ENCODE measurements at places on chromosomes 3 and 15. TPM values are rescaled to one million over a fixed set of nuclear protein-coding genes. Genes with fewer than 3 reads are reported as not detected.

- no peaks in the 10 kb centered on the region for H3K36me3 ChIP-seq
- no peaks in the 10 kb centered on the region for H3K4me1 ChIP-seq
- DNase-seq, result peak; percentile 46
- no peak overlapping the region for H3K4me3 ChIP-seq
Measured at GRCh38 chr15:68565726-68566125, 13.1 kb upstream of the CORO2B start.

GRCh38 chr15:64742385-64742784 lies 33.0 kb downstream of the RBPMS2 start:
- H3K27me3 ChIP-seq, result no peaks in the 10 kb centered on the region

DNA sequence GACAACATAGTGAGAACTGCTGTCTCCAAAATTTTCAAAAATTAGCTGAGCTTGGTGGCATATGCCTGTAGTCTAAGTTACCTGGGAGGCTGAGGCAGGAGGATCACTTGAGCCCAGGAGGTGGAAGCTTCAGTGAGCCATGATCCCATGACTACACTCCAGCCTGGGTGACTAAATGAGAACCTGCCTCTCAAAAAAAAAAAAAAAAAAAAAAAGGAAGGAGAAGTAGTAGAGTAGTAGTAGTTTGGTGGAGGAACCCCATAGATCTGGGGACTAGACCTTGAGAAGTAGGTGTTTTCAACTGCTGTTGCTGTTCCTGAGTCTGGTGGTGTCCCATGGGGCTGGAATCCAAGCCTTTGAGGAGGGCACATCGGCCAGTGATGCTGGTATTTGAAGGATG lies 38.4 kb upstream of the UBE2E2 start:
- no peaks in the 10 kb centered on the region for H3K27me3 ChIP-seq
- no peaks in the 10 kb centered on the region for H3K36me3 ChIP-seq
- no peak overlapping the region for H3K4me3 ChIP-seq
- DNase-seq, result no peak

Gene SCAANT1
- total RNA-seq, result not detected

DNA sequence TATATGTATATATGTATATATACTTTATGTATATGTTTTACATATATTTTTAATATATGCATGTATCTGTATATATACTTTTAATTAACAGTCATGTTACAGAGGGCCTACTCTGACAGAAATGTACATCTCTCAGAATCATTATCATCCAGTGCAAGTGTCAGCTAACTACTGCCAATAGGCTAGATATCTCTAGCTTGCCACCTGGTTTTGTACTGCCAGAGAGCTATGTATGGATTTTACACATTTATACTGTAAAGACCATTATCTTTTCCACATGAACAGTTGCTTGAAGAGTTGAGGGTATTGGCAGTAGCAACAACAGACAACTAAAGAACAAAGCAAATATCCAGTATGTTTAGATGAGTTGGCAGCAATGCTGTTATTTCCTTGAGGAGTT lies 99.7 kb upstream of the VGLL3 start:
- no peak for DNase-seq
- no peaks in the 10 kb centered on the region for H3K27me3 ChIP-seq
- no peak overlapping the region for H3K4me3 ChIP-seq
- H3K4me1 ChIP-seq, result no peaks in the 10 kb centered on the region
- no peak overlapping the region for H3K27ac ChIP-seq

Gene AADACL2
- not detected for total RNA-seq

DNA sequence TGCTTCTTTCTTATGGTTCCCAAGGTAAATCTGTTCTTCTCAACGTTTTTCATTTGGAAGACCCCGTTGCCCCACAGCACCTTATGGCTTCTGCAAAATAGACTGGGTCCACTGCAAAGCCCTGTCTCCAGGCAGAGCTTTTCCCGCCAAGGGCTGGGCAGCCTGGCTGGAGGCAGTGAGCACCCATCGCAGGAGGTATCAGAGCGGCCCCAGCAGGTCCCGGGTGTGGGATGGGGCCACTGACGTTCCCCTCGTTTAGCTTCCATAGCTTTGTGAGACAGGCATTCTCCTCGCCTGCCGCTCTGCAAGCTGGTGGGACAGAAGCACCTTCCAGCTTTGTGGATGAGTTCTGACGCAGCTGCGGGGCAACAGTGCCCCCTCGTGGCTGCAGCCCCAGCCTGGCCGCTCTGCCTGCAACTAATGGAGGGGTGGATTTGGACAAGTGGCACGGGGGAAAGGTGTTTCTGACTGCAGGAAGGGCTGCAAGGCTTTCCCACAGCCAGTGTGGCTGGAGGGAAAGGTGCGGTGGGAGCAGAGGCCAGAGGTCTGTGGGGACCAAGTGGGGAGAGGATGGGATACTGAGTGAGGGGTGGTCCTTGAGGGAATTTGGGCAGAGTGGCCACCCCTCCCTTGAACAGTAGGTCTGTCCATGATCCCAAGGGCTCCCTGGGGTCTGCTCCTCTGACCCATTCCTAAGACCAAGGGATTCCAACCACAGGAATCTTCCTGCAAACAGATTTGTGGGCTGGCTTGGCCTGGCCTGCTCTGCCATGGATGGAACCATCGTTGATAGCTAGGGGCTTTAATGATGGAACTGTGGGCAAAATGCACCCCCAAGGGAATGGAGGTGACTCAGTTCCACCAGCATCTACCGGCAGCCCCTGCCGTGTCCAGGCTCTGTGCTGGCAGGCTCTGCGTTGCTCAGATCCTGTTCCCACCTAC lies 99.4 kb downstream of the FBLN2 start:
- no peak overlapping the region for H3K27ac ChIP-seq
- H3K36me3 ChIP-seq, result no peaks in the 10 kb centered on the region
- H3K27me3 ChIP-seq, result peaks cover 17% of the 10 kb centered on the region
- peaks cover 20% of the 10 kb centered on the region for H3K4me1 ChIP-seq
- no peak overlapping the region for H3K4me3 ChIP-seq

Gene TRPM1
- total RNA-seq, result not detected

GRCh38 chr15:61426466-61426865 lies 197.4 kb upstream of the RORA start:
- no peaks in the 10 kb centered on the region for H3K36me3 ChIP-seq
- H3K4me3 ChIP-seq, result no peak overlapping the region
- DNase-seq, result no peak
- no peaks in the 10 kb centered on the region for H3K27me3 ChIP-seq
- no peak overlapping the region for H3K27ac ChIP-seq
- H3K4me1 ChIP-seq, result no peaks in the 10 kb centered on the region

- no peak overlapping the region for H3K4me3 ChIP-seq
- no peaks in the 10 kb centered on the region for H3K4me1 ChIP-seq
- no peaks in the 10 kb centered on the region for H3K27me3 ChIP-seq
- H3K27ac ChIP-seq, result no peak overlapping the region
- DNase-seq, result no peak
Measured at GRCh38 chr3:196699749-196700148, 12.3 kb downstream of the CEP19 start.

DNA sequence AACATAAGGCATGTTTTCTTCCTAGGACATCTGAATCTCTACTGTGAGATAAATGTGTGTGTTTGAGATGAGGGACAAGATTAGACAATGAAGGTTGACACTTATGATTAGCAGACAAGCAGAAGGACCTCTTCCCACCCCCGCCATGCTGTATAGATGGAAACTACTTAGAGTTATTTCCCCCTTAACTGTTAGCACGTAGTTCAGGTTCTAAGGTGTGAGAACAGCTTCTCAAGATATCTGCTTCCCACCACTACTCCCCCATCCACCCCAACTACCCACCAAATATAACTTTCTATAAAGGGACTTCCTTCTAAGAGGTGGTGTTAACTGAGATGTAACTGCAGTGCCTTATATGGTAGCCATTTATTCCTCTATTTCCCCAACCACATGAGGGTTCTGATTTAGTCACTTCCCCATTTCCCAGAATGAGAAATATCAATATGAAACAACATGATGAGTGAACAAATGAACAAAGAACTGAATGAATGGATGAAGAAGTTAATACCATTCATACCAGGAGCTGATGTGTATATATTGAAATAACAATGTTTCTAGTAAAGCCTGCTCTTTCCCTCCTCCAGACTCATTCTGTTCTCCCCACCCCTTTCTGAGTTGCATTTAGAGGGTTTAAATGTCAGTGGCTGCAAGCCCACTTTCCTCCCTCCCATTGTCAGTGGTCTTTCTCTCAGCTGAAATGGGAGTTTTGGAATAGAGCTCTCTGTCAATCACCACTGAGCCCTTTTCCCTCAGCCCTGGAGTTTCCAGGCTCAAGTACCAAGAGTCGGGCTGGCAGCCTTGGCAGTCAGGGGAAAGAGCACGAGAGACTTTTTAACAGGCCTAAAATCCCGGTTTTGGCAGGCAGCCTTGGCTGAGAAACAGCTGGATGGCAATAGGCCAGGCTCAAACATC lies 7.7 kb upstream of the RFTN1 start:
- H3K4me3 ChIP-seq, result no peak overlapping the region
- H3K27me3 ChIP-seq, result peaks cover 3% of the 10 kb centered on the region
- no peaks in the 10 kb centered on the region for H3K36me3 ChIP-seq
- DNase-seq, result no peak
- no peak overlapping the region for H3K27ac ChIP-seq

Gene SNX22
- 0.83 TPM for total RNA-seq

DNA sequence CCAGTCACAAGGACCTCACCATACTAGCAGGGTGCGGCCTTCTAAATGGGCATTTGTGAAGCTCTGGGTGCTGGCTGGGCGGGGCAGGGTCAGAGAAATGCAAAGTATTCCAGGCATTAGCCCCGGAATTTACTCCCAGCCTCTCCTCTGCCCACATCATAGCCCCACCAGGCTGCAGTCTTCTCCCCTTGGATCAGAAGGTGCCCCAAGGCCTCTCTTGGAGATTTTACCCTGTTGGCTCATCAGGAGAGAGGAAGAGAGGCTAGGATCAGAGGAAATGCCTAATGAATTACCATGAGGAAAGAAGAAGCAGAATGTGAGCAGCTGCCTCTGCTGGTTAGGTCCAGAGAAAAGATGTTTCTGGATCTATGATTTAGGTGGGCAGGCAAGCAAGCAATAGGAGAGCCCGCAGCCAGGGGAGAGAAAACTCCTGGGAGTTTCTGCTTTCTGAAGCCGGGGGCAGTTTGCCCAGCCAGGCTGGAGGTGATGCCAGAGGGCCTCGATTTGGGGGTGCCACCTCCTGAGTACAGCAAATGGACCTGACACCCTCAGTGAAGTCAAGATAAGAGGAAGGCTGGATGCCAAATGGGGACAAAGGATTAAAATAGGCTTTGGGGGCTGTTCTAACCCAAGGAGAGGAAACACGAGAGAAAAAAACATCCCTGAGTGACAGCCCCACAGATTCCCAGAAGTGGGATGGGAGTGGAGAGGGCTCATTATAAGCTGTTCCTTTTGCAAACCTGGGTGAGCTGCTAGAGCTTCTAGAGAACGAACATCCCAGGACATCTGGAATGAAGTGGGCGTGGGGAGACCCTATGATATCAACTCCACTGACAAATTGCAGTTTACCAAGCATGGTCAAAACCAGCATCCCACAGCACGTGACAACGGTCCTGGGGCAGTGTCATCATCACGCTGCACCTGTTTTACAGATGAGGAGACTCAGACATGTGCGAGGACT lies 65.4 kb downstream of the BDH1 start:
- H3K36me3 ChIP-seq, result no peaks in the 10 kb centered on the region
- no peaks in the 10 kb centered on the region for H3K27me3 ChIP-seq
- no peak for DNase-seq
- H3K27ac ChIP-seq, result no peak overlapping the region

DNA sequence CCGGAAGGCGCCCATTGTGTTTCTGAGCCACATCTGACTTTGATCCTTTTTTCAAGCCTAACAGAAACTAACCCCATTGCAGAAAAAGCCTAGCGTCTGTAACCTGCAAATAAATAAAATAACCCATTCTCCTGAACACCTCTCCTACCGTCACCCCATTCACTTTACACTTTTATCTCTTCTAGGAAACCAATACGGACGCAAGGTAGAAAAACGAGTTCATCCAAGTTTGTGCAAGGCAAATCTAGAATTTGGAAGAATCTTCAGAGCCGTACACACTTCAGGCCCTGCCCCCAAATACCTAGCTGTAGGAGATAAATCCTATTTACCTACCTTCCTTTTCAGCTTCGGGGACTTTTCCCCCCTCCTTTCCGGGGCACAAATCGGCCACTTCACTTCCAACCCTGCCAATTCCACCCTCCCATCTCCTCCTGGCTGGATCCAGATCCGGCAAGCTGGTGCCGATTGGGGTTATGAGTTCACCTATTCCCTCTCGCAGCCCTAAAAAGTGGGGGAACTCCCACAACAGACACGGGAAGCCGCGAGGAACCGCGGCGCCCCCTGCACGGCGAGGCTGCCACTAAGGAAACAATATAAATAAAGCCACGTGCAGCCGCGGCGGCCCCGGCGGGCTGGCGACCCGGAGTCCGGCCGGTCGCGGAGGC lies 987 bp downstream of the PRTG start:
- DNase-seq, result no peak
- peak overlapping the region; percentile 72 for H3K27ac ChIP-seq
- H3K4me1 ChIP-seq, result peaks cover 35% of the 10 kb centered on the region

GRCh38 chr15:38238311-38238710 lies 14.3 kb upstream of the SPRED1 start:
- DNase-seq, result no peak
- no peak overlapping the region for H3K4me3 ChIP-seq
- H3K27me3 ChIP-seq, result no peaks in the 10 kb centered on the region
- no peaks in the 10 kb centered on the region for H3K36me3 ChIP-seq

DNA sequence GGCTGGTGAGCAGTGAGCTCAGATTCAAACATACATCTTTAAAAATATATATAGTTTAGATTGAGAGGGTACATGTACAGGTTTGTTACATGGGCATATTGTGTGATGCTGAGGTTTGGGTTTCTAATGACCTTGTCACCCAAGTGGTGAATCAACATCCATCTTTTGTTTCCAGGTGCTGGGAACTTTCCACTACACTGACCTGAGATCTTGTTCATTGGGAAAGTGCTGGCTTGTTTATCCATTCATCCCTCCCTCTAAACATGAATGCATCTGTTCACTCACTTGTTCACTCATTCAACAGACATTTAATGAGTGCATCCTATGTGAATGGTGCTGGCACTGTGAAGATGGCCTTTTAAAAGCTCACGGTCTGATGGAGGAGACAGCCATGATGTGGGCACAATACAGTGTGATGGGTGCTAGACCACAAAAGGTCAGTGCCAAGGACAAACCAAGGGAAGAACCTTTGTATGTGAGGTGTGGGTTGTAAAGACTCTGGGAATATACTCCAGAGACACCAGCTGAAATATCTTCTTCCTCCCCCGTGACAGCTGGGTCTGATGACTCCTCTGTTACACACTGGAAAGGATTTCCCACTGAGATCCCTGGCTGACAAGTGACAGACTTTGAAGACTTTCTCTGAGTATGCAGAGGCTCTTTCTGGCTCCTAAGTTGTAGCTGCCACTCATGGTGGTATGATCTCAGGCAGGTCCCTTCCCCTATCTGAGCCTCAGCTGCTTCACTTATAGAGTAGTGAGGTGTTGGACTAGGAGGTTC lies 16.2 kb upstream of the ITGA11 start:
- H3K36me3 ChIP-seq, result no peaks in the 10 kb centered on the region
- H3K4me3 ChIP-seq, result no peak overlapping the region
- H3K27me3 ChIP-seq, result peaks cover 6% of the 10 kb centered on the region
- H3K4me1 ChIP-seq, result no peaks in the 10 kb centered on the region
- no peak for DNase-seq

DNA sequence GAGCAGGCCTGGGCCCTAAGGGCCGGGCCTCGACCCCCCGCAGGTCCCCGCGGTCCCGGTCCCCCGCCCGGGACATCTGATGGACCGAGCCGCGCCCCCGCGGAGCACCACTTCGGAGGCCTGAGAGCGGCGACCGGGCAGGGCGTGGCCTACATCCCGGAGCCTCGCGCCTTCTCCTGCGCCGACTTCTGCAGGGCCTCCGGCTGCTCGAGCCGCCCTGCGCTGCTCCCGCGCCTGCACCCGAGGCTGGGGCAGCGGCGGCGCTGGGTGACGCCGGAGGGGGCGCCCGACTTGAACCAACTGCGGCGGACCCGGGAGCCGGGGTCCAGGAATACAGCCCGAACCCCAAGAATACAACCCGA lies 14.9 kb upstream of the GP9 start:
- H3K36me3 ChIP-seq, result no peaks in the 10 kb centered on the region
- peak; percentile 65 for DNase-seq

Gene CCDC191
- 3.2 TPM for total RNA-seq

Data from sigmoid colon (tissue), 7 donors.